Stimulated activated CD4-positive, alpha-beta T cell treated with anti-CD3 and anti-CD28 coated beads, Interleukin-1b, Interleukin-23, amount 100 ng/mL, for 1 hour (primary cell): ENCODE measurements at places on chromosomes 3 and 15.

DNA sequence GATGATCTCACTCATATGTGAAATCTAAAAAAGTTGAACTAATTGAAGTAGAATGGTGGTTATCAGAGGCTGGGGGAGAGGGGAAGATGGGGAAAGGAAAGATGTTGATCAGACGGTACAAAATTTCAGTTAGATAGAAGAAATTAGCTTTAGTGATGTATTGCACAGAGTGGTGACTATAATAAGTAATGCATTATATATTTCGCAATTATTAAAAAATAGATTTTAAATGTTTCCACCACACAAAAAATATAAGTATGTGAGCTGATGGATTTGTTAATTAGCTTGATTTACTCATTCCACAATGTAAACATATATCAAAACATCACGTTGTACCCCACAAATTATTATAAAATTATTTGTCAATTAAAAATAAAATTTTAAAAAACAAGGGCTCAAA is 8.1 kb downstream of the SUMF1 start:
- no peak for DNase-seq

- no peak for DNase-seq
Measured at GRCh38 chr15:74988007-74988800, 7.2 kb upstream of the SCAMP5 start.

DNA sequence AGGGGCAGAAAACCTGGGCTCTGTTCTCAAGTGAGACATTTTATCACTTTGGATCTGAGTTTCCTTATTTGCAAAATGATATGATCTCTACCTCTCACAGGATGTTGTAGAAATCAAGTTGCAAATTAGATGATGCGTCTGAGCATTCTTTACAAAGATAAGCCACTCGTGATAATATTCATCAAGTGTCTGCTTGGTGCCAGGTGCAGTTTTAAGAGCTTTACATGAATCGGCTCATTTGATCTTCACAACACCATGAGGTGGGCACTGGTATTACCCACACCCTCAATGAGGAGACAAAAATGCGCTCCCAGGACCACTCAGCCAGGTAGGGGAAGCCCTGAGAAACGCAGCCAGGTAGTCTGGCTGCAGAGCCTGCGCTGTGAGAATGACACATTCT is 59.1 kb upstream of the CA12 start:
- DNase-seq = no peak

GRCh38 chr3:54827776-54828175 is 100.1 kb downstream of the LRTM1 start:
- no peak for DNase-seq

GRCh38 chr3:119702530-119703527 is at the start of gene CFAP91:
TSS of gene CFAP91 (plus strand) at chr3:119703022. CDS start at chr3:119703099, 77 bp downstream.
- DNase-seq = peak; percentile 26

DNA sequence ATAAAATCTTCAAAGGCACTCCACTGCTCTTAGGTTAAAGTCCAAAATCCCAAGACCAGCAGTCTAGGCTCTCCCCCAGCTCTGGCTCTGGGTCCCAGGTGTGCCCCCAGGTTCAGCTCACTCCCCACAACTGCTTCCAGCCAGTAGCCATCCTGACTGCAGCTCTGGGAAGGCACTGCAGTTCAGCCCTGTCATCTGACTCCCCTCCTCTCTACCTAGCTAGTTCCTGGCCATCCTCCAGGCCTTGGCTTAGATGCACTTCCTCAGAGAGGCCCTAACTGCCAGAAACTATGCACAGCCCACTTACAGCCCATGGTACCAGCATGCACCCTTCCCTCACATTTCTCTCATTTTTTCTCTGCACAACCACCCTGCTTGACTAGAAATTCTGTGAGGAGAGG is 25.5 kb downstream of the TBC1D2B start:
- DNase-seq = no peak

DNA sequence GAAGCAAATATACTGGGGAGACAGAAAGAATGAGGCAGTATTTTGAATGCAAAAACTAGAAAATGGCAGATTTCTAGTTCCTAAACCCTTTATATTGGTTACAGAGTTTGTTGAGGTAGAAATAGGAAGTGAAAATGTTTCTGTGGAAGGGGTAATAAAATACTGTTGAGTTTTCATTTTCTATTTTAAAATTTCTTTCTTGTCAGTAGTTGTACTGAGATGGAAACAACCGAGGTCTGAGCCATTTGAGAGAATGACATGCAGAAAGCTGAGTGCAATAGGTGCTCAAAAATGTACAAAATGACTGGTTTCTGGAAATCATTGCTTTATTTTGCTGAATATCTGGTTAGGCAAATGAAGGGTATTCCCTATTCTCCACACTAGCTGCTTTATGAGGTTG is 361.4 kb downstream of the CHL1 start:
- DNase-seq = no peak

DNA sequence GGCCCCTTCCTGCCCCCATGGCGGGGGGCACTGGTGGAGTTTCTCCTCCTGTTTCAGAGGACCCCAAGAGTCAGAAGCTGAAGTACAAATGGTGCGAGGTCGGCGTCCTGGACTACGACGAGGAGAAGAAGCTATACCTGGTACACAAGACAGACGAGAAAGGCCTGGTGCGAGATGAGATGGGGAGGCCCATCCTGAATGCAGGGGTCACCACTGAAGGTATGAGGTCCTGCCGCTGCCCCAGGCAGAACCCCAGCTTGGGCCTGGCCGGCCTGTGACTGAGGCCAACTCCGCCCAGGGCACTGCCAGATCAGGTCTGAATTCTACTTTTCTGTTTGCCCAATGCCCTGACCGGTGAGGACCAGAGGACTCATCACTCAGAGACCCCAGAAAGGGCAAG is 15.0 kb downstream of the DNAH1 start:
- no peak for DNase-seq

GRCh38 chr3:39118931-39119660 is 11.6 kb downstream of the TTC21A start:
- no peak for DNase-seq

GRCh38 chr3:31723701-31724100 is 191.0 kb downstream of the STT3B start:
- no peak for DNase-seq

DNA sequence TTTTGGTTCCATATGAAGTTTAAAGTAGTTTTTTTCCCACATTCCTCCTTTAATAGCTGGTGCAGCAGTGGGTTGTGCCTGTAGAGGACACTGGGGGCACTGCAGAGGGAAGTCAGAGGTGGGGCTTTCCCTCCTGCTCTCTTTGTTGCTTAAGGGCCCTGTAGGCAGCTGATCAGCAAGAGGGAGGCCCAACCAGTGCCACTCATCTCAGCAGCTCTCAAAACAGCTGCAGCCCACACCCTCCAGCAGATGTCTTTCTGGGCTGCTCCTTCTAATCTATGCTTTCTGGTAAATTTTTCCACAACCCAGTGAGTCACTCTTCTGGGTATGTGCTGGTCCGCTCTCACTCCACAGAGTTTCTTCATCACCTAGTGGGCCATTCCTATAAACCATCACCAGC is 263.8 kb downstream of the FEZF2 start:
- no peak for DNase-seq

DNA sequence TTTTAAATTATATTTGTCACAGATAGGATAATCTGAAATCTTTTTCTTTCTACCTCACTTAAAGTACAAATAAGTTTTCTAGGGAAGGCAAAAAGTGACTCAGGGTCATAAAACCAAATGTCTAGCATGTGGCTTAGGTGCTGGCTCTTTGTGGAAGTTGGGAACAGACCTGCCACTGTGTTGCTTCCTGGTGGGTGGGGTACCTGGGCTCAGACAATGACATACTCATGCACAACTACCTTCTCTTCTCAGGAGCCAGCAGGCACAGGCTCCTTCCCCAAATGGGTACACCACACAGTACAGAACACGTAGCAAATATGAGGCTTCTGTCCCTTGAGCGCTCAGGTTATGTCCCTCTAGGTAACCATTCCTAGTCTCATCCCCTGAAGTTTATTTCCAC is 40.1 kb upstream of the MUC13 start:
- no peak for DNase-seq

DNA sequence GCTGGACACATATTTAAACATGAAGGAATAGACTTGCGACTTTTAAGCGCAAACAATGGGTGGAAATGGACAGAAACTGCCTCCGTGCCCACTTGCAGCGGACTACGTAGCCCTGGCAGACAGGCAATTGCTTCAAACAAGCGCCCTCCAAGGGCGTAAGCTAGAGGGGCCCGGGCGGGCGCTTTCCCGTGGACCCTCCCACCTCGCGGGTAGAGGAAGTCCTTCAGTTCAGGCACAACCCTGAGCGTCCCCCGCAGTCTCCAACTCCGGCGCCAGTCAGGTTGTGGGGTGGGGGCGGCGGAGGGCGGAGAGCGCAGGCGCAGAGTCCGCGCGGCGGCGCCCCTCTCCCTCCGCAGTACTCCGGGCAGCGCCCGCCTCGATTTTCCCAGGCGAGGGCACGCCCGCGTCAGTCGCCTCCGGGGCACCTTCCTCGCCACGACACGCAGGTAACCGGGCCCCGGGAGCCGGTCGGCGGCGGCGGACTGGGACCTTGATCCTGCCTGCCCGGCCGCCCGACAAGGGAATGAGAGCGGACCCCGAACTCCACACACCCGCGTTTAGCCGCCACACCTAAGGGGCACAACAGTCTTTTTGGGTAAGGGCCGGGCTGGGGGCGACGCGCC is at the start of gene SLC35G2:
Gene SLC35G2, plus strand, starts transcription at position 358 of the 623 bp plus-strand sequence. CDS start 35,335 bp downstream, outside the sequence.
- DNase-seq = no peak

- no peak for DNase-seq
Measured at GRCh38 chr15:96123630-96124187, 206.8 kb upstream of the NR2F2 start.

DNA sequence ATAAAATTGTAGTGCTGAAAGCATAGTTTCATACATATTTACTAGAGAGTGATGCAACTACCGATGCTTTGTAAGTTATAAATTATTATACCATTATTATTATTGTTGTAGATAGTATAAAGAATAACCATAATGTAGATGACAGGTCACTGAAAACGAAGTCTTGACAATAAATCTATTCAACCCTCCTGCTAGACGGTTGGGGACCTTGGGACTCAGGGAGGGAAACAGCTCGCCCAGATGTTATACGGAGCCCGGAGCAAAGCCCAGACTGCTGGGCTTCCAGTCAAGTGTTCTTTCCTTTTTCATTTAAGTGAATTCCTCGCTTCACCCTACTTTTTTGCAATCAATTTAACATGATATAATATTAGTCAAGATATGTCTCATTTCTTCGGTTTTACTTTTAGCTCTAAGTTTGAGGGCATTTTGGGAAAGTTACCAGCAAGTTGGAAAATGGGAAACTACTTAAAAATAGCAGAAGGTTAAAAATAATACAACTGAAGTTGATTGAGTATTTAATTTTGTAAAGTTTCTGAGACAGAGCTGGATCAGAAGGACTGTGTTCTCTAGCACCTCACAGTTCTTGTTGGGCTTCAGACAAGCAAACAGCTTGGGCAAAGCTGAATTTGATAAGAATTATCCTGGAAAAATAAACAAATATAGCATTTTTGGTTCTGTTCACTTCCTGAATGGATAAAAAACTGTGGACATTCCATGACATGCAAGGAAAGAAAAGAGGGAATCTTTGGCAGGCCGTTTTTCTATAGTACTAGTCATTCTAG is 173.4 kb upstream of the TP63 start:
- DNase-seq = no peak

GRCh38 chr3:18405141-18405540 is 20.0 kb downstream of the SATB1 start:
- no peak for DNase-seq

DNA sequence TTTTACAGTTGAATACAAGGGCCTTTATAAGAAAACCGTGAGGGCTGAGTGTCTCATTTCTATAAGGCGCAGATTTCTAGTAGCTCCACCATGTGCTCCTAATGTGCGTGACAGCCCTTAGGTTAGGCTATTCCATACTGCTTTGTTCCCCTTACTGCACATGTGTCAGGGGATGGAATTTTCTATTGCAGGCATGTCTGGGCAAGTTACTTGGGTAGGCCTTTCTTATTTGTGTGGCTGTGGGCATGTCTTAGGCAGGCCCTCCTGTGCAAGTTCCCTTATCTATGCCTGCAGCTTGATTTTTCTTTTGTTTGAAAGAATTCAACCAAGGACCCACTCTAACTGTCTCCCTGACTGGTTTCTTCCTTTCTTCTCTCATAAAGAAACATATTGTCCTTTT is 434.2 kb upstream of the CNTN3 start:
- no peak for DNase-seq
